Ammon's horn (tissue), 1 donor: ENCODE measurements at places on chromosomes 5 and 9.

GRCh38 chr5:50856401-50857119 lies 190.1 kb downstream of the PARP8 start:
- DNase-seq = peak; percentile 30

DNA sequence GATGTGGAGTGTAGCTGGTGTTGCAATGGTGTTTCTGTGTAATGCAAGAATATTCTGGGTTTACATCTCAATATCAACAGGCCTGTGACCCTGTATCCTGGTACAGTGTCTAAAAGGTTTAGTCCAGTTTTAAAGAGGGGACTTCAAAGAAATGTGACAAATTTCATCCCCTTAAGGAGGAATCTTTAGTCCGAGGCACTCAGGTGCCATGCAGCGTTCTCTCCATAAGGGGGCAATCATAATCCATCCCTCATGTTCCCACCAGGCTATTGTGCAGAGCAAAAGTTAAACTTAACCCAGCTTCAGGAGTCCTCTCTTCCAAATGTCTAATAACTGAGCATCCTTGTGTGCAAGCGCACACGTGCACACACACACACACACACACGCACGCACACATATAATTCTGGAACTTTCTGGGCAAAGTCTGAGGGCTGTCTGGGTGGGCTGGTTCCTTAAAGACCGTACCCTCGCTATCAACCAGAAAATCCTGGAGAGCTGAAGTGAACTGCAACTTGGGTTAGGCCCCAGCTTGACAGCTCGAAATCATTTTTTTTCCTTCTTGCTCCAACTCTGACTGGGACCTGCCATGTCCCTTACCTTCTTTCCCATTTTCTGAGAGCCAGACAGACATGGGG lies 46.0 kb downstream of the CRB2 start:
- DNase-seq = peak; percentile 76

DNA sequence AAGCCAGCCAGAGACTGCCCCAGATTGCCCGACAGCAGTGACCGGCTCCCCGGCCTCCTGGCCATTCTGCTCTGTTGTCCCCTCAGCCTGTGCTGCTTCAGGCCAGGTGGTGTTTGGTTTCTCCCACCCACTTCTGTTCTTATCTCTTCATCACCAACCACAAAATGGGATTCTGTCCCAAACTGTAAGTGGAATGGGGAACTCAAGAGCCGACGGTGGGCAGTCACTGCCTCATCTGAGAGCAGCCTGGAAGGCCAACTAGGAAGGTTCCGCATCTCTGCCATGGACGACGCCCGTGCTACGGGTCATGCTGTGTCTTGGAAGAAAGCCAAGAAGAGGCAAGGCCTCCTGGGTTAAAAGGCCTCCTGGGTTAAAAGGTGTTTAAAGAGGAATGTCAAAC lies 219.0 kb upstream of the PIK3R1 start:
- no peak for DNase-seq

DNA sequence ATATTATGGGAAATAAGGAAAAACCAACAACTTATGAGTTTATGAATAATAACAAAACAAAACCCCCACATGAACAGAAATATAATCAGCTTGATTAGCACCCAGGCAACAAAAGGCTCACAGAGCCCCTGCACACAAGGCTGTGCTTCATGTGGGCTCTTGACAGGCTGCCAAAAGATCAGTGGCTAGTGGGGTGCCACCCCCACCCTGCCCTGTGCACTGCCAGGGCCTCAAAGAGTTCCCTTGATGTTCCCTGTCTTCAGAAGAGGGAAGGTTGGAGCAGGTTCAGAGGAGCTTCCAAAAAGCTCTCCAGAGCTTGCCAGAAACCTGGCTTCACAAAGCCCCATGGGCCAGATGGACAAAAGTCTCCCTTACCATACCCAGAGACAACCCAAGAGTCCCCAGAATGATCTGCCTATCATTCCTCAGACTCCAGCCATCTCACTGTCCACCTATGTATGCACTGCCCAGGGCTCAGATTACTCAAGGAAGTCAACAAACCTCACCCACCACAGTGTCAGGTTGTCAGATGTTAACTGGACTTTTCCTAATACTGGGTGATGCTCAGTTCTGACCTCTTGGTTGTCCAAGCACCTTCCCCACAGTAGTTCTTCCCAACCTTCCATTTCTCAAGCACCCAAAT lies 87.5 kb downstream of the SIL1 start:
- DNase-seq = peak; percentile 81

GRCh38 chr9:85431339-85432102 lies 310.2 kb downstream of the AGTPBP1 start:
- no peak for DNase-seq

DNA sequence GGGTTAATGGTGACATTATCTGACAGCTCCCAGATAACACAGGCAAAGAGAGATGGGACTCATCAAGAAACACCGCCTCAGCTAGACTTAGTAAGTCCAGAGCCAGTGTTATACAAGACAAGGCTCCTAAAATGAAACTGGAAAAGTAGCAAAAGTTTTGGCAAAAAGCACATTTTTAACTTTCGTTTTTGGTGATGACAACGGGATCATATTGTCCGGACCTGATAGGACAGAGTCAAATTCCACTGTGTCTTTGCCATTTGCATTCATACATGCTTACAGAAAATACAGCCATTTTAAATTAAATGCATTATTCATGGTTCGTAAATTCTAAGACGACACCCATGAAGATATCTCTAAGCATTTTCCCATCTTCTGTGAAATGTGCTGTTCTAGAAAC lies 152.1 kb downstream of the CRB2 start:
- no peak for DNase-seq

- DNase-seq = no peak
Observed at GRCh38 chr9:2026220-2026997, 11.3 kb downstream of the SMARCA2 start.

DNA sequence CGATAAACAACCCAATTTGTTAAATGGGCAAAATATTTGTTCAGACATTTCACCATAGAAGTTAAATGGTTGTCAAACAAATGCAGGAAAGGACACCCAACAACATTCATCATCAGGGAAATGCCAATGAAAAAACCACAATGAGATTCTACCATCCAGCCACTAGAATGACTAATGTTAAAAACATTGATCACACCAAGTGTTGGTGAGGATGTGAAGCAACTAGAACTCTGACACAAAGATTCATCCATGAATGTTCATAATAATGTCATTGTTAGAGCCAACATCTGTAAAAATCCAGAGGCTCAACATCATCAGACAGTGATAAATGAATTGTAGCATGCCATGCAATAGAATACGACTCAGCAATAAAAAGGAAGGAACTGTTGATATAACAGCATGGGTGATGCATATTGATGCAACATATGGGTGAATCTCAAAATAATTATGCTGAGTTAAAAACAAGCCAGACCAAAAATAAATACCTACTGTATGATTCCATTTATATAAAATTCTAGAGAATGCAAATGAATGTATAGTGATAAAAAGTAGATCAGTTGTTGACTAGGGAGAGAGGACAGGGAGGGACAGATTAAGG lies 55.9 kb upstream of the UNC5A start:
- DNase-seq = no peak

DNA sequence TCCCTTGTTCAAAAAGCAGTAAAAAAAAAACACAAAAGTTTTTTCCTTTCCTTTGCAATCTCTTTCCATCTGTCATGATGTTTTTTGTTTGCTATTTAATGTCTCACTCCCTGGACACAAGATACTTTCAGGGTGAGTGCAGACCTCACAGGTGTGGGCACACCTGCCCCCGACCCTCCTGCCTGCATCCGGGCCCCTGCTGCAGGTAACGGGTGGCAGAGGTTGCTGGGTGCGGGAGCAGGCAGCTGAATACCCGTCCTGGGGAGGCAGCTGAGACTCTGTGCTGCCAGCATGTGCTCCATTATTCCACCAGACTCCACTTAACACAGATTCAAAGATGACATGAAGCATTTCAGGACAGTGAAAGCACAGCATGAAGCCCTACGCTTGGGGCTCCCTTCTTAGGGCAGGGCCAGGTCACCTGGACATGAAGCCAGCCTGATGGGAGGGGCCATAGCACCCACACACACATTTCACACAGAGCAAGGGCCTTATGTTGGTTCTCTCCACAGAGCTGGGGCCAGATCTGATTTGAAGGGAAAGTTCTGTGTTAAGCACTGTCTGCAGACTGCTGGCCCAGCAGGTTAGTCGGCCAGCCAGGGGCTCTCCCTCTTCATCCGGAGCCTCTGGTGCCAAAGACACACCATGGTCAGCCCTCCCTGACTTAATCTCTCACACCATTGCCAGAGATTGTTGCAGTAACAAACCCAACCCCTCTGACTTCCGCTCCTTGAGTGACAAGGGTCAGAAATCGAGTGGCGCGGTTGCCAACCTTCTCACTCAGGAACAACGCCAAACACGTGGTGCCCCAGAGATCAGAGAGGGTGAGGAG lies 13.0 kb downstream of the NEK6 start:
- no peak for DNase-seq

DNA sequence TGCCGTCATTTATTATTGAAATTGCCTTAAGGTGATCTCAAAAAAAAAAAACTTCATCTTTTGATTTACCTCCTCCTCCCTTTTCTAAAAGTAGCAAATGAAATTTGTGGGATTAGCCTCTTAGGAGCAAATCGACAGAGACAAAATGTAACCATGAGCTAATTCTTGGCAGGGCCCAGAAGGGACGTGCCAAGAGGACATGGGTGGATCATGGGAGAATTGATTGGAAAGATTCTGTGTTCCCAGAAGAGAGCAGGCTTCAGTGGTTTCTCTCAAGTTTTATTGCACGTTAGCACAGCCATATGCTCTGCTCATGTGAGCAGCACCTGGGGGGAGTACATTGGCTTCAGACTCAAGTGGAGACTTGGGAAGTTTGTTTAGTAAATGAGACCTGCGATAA lies 394.6 kb downstream of the ELAVL2 start:
- DNase-seq = no peak

DNA sequence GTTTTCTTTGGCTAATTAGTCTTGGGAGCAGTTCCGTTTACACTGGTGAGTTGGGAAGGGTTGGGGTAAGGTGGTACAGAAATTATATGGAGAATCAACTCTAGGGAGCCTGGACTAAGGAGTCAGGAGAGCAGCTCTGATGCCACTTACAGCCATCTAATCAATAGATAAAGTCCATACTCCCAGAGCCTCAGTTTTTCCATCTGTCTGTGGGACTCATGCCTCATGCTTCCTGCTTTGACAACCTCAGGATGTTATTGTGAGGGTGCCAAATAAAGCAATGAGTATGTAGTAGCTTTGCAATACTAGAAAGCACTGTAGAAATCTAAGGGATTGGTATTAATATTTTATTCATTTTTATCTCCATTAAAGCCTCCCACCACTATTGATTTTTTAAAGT lies 105.0 kb downstream of the GALNT10 start:
- DNase-seq = no peak

DNA sequence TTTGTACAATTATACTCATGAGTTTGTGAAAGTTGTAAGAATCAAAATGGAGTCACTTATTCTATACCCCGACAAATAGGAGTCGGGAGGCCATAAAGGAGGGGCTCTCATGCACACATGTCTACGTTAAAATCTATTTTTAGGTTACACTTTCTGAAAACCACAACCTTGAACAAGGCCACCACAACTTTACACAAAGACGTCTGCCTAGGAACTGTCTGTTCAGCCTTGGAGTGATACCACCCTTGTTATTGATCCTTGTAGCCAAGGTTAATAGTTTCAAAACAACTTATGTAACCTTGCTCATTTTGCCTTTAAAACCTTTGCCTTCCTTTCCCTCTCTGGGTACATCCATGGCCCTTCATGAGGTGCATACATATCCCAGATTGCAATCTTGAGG lies 4.1 kb upstream of the NDFIP1 start:
- no peak for DNase-seq

GRCh38 chr5:139340051-139340450 lies 1.6 kb upstream of the PAIP2 start:
- no peak for DNase-seq
